NAMALWA (cell line): ENCODE measurements at places on chromosomes 3 and 15.
A peak's percentile ranks its signal among the peaks of the same experiment; 100 is the strongest.

DNA sequence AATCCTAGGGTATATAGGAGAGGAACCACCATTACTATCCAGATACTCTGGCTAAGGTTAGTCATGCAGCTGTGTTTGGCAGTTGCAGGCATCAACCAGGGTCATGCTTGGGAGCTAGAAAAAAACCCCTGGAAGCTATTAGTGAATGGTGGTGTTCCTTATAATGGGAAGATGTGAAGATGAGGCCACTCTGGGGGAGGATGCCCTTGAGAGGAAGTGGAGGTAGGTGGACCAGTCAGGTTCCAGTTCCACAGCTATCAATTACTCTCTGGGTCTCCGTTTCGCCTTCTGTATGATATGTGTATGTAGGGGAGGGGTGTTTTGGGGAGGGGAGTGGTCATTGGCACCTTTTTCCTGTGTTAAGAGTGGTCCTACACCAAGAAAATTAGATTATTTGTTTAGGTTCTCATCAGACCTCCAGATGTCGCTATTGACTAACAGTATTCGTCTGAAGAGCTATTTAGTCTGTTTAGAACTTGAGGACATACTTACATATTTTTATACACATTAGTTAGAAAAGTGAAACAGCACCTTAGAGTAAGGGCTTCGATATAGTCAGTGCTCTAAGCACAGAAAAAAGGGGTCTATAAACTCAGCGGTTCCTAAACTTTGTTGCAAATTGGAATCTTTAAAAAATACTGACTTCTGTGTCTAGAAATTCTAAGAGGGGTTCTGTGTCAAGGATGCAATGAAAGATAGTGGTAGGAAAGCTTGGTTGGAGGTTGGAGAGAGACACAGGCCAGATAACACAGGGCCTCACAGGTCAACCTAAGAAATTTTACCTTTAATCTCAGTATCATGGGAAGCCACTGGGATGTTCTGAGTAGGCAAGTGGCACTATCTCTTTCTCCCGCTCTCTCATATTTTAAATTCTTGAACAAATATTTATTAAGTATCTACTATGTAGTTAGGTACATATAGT, 9.1 kb upstream of the HPS3 start:
- peak; percentile 87 for DNase-seq

DNA sequence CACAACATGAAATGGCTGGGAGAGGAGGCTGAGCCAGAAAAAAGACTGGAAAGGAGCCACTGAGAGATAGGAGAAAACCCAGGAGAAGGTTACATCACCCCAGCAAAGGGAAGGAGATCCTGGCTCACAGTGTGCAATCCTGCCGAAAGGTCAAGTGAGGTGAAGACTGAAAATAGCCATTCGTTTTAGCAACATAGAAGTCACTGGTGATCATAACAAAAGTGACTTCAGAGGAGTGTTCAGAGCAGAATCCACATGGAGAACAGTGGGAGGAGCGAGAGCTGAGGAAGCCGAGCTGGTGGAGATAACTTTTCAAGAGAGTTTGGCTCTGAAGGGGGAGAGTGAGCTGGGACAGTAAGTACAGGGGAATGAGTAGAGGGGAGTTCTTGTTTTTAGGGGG, 5.4 kb upstream of the HEG1 start:
- no peak for DNase-seq

DNA sequence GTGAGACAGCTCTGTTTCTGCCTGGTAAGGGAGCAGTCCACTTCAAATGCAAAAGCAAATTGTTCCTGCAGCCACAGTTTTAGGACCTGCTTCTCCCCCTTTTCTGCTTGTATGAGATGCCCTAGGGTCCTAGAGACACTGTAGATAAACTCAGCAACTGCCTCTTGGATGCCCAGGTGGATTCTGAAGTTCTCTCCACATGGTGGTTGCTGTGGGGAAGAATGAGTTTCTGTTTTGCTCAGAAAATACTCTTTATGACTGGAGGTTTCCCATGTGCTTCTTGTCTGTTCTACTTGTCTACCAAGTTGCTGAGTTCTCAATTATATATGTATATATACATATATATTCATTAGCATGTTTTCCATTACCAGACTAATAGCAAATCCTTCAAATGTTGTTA, 5.6 kb upstream of the ZNF80 start:
- no peak for DNase-seq

DNA sequence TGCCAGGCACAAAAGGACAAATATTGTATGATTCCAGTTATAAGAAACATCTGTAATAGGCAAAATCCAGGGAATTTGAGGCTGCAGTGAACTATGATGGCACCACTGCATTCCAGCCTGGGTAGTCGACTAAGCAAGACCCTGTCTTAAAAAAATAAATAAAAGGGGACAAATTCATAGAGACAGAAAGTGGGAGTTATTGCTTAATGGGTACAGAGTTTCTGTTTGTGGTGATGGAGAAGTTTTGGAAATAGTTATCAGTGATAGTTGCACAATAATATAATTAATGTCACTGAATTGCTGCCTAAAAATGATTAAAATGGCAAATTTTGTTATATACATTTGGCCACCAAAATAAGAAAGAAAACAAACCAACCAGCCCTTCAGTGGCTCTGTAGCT, 27.6 kb upstream of the CNBP start:
- DNase-seq: no peak

DNA sequence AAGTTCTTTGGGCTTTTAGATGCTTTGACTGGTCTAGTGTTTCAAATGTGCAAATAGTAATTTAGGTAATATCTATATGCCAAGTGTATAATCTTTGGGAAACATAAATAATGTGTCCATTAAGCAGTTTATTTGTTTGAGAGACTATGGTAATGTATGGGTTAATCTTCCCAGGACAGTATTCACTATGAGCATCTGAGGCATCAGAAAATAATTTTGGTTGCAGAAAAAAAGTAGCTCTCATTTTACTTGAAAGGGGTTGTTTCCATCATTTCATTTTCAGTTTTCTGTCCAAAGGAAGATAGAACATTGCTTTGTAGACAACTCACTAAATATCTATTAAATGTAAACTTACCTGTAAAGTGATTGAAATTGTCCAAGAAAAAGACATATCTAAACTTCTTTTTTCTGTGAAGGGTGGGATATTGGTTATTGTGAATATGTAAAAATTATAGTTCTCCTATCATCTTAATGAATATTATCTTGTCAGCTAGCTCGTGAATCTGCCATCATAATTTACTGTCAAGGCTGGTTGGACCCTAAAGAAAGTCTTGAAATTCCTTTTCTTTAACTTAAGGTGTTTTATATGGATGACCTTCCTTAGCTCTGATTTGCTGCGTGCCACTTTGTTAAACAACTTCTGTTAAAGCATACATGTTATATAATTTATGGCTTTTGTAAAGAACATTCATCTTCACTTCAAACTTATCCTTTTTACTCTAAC, 108.8 kb downstream of the EPHA3 start:
- DNase-seq: no peak

GRCh38 chr15:53305554-53305953, 453.9 kb downstream of the WDR72 start:
- no peak for DNase-seq

- DNase-seq: no peak
Observed at GRCh38 chr15:63870487-63871209, 36.9 kb upstream of the HERC1 start.

GRCh38 chr15:61153291-61153690, 75.8 kb downstream of the RORA start:
- DNase-seq: no peak

DNA sequence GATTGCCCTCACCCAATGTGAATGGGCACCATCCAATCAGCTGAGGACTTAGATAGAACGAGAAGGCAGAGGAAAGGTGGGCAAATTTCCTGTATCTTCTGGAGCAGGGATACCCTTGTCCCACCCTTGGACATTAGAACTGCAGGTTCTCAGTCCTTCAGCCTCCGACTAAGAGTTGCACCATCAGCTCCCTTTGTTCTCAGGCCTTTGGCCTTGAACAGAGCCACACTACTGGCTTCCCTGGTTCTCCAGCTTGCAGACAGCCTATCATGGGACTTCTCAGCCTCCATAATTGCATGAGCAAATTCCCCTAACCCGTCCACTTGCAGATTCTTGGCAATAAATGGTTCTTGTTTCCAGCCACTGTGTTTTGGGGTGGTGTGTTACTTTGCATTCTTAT, 102.4 kb downstream of the LSM3 start:
- no peak for DNase-seq

DNA sequence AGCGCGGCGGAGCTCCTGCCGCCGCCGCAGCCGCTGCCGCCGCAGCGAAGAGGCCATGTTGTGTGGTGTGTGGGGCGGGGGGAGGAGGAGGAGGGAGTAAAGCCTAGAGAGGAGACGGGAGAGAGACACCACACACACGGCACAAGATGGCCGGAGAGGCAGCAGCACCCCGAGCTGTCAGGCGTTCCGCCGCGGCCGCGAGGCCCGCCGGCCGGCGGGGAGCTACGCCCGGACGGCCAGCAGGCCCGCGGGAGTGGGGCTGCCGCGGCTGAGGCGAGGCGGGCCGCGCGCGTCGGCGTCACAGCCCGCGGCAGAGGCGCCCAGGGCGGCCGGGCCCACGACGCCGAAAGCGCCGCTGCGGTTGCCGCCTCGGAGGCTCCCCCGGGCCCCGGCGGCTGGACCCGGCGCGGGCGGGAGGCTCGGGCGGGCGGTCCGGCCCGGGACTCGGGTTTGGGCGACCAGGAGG, 17.4 kb upstream of the CHD2 start:
- DNase-seq: no peak

DNA sequence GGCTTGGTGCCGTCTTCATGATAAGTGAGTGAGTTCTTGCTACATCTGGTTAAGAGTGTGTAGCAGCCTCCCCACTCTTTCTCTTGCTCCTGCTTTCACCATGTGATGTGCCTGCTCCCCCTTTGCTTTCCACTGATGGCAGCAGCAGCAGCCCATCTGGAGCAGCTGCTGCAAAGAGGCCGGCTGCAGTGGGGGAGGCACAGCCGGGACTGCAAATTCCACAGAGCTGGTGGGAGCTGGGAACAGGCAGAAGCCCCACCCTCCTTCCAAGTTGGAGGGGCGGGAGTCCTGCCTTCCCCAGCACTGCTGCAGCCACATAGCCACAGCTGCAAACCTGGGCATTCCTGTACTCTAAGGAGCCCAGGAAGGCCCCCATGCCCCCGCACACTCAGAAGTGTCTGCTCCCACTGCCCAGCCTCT, 62.8 kb upstream of the IMPG2 start:
- no peak for DNase-seq

DNA sequence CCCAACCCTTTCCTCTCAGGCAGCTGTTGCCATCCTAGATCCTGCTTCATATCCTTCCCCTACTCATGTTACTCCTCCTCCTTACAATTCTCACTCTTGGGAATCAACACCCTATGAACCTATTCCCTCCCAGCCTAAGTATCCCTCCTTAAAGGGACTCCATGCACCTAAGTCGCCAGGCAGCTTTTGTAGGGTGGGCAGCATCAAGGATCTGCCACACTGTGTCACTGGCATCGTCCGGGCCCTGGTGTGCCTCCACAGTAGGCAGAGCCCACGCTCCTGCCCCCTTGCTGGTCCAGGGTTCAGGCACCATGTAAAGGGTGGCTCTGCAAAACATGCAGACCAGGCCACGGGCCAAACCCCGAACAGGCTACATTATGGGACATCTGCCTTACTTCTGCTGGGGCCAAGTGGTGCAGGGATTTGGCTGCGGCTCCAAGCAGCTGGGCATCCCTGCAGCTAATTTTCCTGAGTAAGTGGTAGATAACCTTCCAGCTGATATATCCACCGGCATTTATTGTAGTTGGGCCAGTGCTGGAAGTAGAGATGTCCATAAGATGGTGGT, 53.4 kb downstream of the GSK3B start:
- no peak for DNase-seq

- DNase-seq: no peak
Observed at GRCh38 chr3:171497468-171497867, 37.3 kb upstream of the TNIK start.

- no peak for DNase-seq
Observed at GRCh38 chr15:92101708-92102394, 248.3 kb downstream of the SLCO3A1 start.

DNA sequence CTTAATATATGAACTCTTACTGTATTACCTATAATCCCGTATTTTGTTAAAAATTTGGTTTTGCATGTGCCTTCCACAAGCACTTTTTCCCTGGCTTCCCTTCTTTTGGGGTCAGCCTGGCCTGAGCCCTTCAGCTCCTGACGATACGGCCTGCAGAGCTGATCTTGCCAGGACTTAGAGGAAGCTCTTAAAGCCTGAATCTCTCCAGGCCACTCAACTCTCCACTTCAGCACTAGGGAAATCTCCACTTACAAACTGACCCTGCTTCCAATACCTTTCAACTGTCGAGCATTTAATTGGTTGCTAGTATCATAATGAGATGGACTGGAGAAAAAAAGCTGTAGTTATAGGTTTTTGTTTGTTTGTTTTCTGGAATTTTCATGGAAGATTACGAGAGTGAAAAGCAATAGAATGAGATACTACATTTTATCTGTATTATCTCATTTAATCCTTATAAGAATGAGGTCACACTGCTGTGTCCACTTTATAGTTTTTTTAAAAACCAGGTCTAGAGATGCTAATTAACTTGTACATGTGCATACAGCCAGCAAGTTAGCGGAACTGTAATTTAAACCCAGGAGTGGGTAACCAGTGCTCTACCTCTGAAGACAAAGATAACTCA, 54.8 kb downstream of the ZBTB38 start:
- DNase-seq: no peak

DNA sequence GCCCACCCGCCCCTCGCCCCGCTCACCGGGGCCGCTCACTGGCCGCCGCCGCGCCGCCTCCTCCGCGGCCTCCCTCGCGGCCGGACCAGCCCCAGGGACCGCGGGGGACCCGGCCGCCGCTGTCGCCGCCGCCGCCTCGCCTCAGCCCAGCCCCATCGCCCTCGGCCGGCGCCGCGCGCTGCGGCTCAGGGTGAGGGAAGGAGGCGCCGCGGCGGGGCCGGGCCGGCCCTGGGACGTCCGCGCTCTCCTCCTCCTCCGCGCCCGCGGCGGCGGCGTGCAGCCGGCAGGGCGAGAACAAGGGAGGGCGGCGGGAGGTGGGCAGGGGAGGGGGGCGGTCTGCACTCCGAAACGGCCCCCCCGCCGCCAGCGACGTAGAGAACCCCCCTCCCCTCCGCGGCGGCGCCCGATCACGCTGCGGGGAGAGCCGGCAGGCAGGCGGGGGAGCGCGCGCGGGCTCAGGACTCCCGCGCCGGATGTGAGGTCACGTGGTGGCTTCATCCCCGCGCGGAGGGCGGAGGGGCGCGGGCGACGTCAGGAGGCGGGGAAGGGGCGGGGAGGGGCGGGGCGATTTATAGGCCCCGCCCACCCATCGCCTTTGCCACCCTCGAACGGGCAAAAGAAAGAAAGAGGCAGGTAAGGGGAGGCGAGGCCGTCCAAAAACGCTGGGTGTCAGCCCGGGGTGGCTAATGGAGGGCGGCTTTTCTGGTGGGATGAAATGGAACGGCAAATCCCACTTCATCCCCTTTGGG, at the start of gene ATP13A3:
Gene ATP13A3 (minus strand): TSS at position 463 of the 749 bp plus-strand sequence. CDS start 24,812 bp downstream, outside the sequence.
- DNase-seq: peak; percentile 93

DNA sequence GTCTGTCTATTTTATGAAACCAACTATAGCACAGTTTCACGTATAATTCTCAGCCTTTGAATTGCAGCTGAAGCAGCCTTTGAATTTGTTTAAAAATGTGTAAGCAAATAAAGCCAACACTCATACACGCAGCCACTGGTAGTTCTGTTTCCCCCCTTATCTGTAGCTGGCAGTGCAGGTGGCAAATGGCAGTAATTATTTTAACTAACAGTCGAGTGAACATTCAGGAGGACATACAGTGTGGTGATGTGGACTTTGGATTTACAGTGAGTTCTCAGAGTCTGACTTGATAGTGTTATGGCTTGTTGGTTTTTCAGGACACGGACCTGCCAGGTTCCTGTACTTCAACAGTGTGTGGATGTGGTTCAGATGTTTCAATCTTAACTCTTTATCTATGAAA, 64.0 kb upstream of the SKOR1 start:
- peak; percentile 74 for DNase-seq

GRCh38 chr15:99931703-99932603, 198.7 kb upstream of the LYSMD4 start:
- DNase-seq: no peak
